ENCODE measurements at places on chromosomes 13 and 19.

- DNase-seq, result no peak
These were observed 155.2 kb downstream of the ZIC5 start for GRCh38 chr13:99816321-99816720.

DNA sequence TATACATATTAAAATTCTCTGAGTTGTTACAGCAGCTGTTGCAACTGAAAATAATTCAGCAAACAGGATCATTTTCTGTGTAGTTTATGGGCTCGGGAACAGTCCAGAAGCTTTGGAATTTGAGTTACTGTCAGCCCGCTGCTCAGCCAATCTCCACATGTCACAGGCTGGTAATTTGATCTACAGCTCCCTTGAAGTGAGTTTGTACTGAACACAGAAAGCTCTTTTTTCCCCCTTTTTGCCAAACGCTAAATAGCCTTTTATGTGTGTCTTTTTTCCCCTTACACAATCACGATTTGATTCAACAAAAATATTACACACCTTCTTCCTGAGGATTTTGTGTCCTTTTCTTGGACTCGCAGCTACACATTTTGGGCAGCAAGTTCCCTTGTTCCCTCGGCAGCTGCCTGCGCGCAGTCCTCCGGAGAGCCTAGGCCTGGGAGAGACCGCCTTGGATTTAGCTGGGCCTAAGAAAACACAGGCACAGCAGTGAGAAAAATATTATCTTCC, 371.4 kb downstream of the KCNRG start:
- no peak for DNase-seq

DNA sequence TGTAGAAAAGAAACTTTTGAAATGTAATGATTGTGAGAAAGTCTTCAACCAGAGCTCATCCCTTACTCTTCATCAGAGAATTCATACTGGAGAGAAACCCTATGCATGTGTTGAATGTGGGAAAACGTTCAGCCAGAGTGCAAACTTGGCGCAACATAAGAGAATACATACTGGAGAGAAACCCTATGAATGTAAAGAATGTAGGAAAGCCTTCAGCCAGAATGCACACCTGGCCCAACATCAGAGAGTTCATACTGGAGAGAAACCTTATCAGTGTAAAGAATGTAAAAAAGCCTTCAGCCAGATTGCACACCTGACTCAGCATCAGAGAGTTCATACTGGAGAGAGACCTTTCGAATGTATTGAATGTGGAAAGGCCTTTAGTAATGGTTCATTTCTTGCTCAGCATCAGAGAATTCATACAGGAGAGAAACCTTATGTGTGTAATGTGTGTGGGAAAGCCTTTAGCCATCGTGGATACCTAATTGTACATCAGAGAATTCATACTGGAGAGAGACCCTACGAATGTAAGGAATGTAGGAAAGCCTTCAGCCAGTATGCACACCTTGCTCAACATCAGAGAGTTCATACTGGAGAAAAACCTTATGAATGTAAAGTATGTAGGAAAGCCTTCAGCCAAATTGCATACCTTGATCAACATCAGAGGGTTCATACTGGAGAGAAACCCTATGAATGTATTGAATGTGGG, 19.3 kb downstream of the ZNF583 start:
- peak; percentile 18 for DNase-seq

DNA sequence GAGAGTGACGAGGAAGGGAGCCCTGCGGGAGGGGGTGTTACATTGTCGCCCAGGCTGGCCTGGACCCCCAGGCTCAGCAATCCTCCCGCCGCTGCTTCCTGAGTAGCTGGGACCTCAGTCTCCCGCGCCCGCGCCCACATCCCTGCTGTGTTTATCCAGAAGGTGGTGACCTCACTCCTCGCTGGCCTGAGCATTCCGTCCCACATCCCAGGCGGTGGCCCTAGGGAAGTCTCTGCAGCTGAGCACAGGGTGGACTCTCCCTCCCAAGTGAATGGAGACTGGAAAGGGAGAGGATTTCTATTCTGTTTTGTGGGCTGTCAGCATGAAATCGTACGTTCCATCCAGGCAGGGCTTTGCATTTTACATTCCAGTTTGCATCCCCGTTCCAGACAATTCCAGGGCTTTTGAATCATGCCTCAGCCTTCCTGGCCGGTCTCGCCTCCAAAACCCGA, 401 bp upstream of the ZNF765 start:
- DNase-seq, result peak; percentile 10
